Stimulated activated CD8-positive, alpha-beta memory T cell treated with anti-CD3 and anti-CD28 coated beads, Interleukin-2, amount 100 ng/mL, for 1 hour (primary cell): ENCODE measurements at places on chromosomes 6 and 20.

GRCh38 chr20:3423126-3423525 is 15.7 kb upstream of the DNAAF9 start:
- DNase-seq: no peak

DNA sequence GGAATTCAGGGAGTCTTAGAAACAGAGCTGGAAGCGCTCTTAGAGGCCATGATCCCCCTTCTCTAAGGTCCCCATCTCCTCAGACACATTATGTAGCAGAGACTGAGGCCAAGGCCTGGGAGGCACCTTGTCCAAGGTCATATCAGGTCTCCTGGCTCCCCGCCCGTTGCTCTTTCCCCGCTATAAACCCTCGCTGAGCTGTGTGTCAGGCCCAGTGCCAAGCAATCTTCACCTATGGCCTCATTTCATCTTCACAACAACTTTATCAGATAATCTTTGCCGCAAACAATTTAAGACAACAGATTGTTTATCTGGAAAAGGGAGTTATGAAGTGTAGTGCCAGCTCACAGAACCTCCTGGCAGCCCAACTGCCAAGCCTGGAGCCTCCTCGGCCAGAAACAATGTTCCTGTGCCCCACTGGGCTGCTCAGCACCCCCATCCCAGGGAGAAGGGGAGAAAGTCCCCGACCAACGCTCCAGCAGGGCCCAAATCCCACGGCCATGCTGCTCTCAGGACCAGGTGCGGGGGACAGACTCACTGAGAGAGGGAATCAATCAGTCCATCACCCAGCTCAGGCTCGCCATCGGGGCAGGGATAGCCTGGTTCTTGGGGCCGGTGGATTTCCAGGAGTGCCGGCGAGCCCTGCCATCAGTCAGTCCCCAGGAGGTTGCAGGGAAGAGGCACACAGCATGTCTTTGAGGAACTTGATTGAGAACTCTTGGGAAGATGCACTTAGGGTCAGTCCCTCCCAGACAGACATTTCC is 16.9 kb upstream of the FANCE start:
- DNase-seq: no peak

- no peak for DNase-seq
Measured at GRCh38 chr20:53597521-53598120, 4.0 kb upstream of the ZNF217 start.

DNA sequence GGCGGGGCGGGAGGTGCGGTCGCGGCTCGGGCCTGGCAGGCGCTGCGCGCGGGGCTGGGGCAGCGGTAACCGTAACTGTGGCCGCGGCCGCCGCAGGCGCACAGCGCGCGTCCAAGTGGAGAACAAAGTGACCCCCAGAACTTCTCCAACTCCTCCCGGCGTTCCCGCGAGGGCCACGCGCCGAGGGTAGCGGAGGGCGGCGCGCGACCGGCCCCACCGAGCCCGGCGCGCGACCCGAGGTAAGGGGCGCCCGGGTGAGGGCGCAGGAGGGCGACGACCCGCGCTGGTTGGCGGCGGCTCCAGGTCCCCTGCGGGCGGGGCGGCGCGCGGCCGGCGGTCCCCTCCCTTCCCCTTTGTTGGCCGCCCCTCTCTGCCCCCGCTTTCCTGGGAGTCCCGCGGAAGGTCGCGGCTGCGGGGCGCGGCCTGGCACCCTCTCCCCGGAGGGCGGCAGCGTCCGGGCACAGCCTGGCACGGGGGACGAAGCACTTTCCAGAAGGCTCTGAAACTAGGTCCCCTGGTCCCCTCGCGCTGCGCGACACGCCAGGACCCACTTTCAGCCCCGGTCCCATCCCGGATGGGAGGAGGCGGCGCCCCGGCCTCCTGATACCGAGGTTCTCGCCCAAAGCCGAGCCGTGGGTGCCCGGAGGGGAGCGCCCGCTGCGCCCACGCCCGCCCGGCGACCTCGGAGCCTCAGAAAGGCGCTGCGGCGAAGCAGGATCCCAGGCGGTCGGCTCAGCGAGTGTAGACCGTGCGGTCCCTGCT is at the start of gene TIAM2:
Gene TIAM2 (plus strand): TSS at position 62 of the 762 bp plus-strand sequence. CDS start 133,909 bp downstream, outside the sequence.
- DNase-seq: no peak

DNA sequence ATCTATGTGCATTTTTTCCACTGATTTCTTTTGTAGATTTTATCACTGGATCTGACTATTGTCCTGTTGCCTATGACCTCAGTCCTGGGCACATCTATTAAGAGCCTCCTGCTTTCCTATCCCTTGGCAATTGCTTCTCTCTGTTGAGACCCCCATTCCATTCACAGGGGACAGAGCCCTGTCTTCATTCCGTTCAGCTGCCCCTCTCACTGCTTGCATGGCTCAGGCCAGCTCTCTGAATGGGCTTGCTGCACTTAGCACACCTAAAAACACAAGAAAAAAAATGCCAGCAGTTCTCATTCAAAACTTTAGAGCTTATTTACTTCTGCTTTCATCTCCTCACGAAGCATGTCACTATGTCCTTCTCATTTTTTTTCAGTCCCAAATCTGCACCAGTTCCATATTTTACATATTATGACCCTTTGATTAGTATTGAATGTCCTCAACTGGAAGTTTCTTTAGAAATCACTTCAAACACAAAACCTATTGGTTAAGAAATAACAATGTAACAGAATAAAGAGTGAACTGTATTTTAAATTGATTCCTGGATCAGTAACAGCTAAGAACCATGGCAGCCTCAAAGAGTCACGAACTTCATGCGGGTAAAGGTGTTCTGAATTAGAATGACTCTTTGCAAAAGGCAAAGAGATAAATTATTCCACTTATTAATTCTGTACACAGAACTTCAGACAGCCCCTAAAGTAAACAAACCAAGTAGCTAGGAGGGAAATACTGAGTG is 616.5 kb downstream of the C6orf118 start:
- no peak for DNase-seq

GRCh38 chr6:15132854-15133670 is 112.8 kb upstream of the JARID2 start:
- DNase-seq: no peak

DNA sequence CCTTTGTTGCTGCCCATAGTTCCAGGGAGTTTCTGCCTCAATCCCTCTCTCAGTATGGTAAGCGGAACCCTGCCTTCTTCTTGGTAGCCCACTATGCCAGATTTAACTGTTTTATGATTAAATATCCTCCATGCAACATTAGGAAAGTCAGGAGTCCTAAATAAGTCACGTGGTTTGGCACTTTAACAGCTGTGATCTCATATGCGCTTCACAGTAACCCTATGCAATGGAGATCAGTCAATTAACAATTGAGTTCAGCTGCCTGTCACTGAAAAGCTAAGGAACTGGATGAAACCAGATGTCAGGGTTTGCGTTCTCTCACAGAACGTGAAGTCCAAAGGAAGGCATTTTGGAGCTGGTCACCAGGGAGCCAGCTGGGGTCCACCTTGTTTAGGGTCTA is 81.6 kb downstream of the PSMB1 start:
- no peak for DNase-seq

DNA sequence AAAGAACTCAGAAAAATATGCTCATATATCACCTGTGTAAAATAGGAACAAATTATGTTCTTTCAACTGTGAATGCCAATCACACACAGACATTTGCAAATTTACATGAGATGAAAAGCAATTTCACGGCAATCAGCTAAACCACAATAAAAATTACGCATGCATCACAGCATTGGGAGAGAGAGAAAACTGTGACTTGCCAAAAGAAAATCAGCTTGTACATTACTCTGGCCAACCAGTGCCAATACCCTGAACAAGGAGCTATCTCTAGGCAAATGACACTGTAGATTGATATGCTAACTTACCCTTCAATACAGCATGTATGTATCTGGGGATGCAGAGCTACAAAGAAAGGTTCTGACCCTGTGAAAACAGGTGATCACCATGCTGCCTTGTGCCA is 515.6 kb downstream of the EYS start:
- DNase-seq: no peak

DNA sequence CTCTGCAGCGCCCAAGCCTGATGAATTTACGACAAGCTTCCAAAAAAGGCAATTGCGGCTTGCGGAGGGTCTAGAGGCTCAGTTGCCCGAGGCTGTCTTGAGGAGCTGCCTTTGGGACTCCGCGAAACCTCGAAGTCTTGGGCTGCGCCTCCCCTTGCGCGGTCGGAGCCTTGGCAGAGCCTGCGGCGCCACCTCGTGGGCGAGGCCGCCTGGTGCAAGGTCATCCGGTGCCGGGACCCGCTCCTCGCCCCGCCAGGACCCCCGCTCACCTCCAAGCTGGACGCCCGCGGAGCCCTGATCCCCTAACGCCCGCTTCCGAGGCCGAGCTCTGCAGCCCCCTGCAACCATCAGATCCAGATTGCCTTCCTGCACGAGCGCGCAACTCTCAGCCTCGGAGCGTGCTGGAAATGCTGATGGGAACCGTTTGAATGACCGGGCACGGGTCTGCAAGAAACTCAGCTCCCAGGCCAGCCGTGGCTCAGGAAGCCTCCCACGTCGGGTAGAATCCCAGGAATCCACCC is 14.9 kb upstream of the FAM210B start:
- DNase-seq: no peak

- DNase-seq: no peak
Measured at GRCh38 chr6:161526794-161527193, 252.9 kb upstream of the AGPAT4 start.

DNA sequence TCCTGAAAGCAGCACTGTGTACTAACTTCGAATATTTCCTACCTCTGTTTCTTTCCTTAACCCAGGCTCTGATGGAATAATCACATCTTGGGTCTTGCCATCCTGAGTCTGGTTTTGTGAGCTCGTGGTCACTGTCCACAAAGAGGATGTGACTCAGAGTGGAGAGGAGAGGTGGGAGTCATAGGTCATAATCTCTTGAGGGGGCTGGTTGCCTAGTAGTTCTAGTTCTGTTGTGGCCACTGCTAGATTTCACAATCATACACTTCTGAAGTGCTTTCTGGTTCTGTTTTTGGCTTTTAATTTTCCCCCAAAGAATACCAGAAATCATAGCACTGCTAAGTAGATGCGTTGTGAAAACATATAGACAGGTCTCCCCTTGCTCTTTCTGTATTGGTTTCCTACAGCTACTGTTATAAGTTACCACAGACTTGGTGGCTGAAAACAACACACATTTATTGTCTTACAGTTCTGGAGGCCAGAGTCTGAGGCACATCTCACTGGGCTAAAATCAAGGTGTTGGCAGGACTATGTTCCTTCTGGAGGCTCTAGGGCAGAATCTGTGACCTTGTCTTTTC is 102.8 kb downstream of the NRSN1 start:
- no peak for DNase-seq

GRCh38 chr6:43972913-43973300 is 154.3 kb downstream of the MRPL14 start:
- no peak for DNase-seq

GRCh38 chr20:47704746-47705496 is 80.4 kb downstream of the SULF2 start:
- DNase-seq: no peak

GRCh38 chr20:2983508-2983907 is 59.9 kb upstream of the GNRH2 start:
- DNase-seq: no peak

GRCh38 chr20:24473435-24474223 is 4.2 kb downstream of the SYNDIG1 start:
- DNase-seq: no peak

DNA sequence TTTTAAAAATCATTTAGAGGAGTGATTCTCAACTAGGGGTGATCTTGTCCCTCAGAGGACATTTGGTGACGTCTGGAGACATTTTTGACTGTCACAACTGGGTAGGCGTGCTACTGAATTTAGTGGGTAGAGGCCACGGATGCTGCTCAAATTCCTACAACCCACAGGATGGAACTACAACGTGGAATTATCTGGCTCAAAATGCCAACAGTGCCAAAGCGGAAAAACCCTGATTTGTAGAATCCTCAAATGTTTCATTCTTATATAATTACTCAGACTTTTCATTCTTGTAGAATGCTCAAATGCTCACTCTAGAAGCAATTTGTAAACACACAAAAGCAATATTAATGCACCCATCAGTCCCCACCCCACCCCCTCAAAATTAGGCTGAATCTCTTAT is 229.8 kb downstream of the ZMYND8 start:
- no peak for DNase-seq

GRCh38 chr6:43523284-43523683 is 6.4 kb downstream of the POLR1C start:
- DNase-seq: no peak

DNA sequence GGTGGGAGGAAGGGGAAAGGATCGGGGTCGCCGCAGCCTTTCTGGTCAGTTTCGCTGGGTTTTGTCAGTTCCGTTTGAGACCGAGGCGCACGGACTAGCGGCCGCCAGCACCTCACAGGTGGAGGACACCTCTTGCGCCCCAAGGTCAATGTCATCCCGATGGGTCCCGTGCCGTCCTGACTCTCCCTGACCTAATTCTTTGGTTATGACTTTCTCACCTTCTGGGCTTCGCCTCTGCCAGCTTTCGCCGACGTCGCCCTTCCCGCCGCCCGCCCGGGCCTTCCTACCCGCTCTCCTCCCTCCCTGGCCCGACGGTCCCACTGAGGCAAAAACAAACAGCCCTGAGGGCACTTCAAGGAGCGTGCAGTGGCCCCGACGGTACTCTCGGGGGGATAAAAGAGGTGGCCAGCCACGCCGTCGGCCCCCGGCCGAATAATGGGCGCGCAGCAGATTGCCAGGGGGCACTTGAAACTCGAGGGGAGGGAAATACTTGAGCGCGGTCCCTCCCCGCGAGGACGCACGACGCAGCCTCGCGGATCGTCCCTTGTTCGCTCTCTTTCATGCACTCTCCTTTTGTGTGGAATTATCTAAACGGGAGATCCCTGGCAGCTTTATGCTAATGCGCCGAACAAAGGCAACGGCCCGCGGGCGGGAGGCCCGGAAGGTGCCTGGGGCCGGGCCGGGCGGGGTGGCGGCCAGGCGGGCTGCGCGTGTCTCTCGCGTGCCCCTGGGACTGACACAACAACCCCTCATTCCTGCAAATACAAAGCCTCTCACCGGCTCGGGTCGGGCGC is 3.9 kb upstream of the INSM1 start:
- no peak for DNase-seq

DNA sequence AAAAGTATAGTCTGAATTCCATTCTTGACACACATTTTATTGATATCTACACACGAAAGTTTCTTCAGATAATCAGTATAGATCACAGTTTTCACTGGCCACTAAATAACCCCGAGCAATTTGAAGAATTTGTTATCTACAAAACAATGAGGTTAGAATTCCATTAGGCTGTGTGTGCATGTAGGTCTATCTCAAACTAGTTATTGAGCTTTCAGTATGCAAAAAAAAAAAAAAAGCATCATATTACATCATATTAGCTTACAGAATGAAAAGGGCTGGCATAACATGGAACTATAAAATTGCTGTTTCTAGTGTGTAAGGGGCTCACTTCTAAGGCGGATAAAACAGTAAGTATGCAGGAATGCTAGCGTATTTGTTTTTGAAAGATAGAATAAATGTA is 59.5 kb upstream of the ADGRG6 start:
- no peak for DNase-seq
